ENCODE measurements at places on chromosomes 6 and 20. TPM values are rescaled to one million over a fixed set of nuclear protein-coding genes. Genes with fewer than 3 reads are reported as not detected.

Gene PHACTR1
- total RNA-seq: 0.51 TPM

Gene PAX1
- not detected for total RNA-seq

Gene UST
- 47.7 TPM for total RNA-seq

Gene NKX2-4
- not detected for total RNA-seq

Gene NFATC2
- total RNA-seq: 0.59 TPM

Gene DEFB124
- not detected for total RNA-seq

Gene DDX27
- total RNA-seq: 41.7 TPM

Gene GSTA4
- 35.9 TPM for total RNA-seq
